ENCODE measurements at places on chromosomes 4 and X. TPM values are rescaled to one million over a fixed set of nuclear protein-coding genes. Genes with fewer than 3 reads are reported as not detected.
A peak's percentile ranks its signal among the peaks of the same experiment; 100 is the strongest.

GRCh38 chr4:144734522-144734921 lies 88.6 kb downstream of the HHIP start:
- peaks cover 4% of the 10 kb centered on the region for H3K4me1 ChIP-seq
- H3K4me3 ChIP-seq: no peak overlapping the region
- H3K36me3 ChIP-seq: no peaks in the 10 kb centered on the region
- DNase-seq: no peak
- H3K27me3 ChIP-seq: no peaks in the 10 kb centered on the region
- no peak overlapping the region for H3K27ac ChIP-seq

GRCh38 chrX:108250654-108251579 lies 159.3 kb downstream of the ATG4A start:
- no peak overlapping the region for H3K4me3 ChIP-seq
- peaks cover 18% of the 10 kb centered on the region for H3K4me1 ChIP-seq
- no peaks in the 10 kb centered on the region for H3K27me3 ChIP-seq
- no peak for DNase-seq
- H3K27ac ChIP-seq: peak overlapping the region; percentile 15

- DNase-seq: no peak
- H3K36me3 ChIP-seq: no peaks in the 10 kb centered on the region
- no peaks in the 10 kb centered on the region for H3K27me3 ChIP-seq
- no peak overlapping the region for H3K27ac ChIP-seq
Measured at GRCh38 chr4:175054980-175055379, 136.8 kb downstream of the ADAM29 start.

Gene SLC10A4
- 2.8 TPM for total RNA-seq

Gene STPG2
- 0.52 TPM for total RNA-seq

GRCh38 chrX:1591863-1592469 lies 562 bp downstream of the AKAP17A start:
- no peaks in the 10 kb centered on the region for H3K4me1 ChIP-seq
- no peak for DNase-seq
- peak overlapping the region; percentile 92 for H3K4me3 ChIP-seq
- peaks cover 4% of the 10 kb centered on the region for H3K36me3 ChIP-seq
- H3K27ac ChIP-seq: peak overlapping the region; percentile 93

Gene SHROOM3
- total RNA-seq: 32.1 TPM

DNA sequence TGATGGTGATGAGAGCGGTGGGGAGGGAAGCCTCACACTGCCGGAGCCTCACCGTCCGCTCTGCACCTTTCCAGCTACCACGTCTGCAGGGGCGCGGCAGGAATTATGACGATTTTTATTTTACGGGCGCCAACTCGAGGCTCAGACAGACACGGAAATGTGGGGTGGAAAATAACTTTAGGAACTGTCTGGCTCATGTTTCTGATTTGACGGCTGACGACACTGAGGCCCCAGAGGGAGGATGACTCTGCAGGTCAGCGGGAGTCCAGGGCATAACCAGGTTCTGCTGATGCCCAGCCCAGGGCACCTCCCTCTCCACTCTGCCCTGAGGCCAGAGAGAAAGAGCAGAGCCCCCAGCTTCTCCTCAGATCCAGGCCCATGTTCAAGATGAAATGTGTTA lies 43.9 kb downstream of the C4orf50 start:
- no peaks in the 10 kb centered on the region for H3K36me3 ChIP-seq
- H3K4me3 ChIP-seq: no peak overlapping the region
- H3K4me1 ChIP-seq: no peaks in the 10 kb centered on the region
- peaks cover 31% of the 10 kb centered on the region for H3K27me3 ChIP-seq
- DNase-seq: no peak
- H3K27ac ChIP-seq: no peak overlapping the region

Gene ARX
- total RNA-seq: 12.1 TPM

DNA sequence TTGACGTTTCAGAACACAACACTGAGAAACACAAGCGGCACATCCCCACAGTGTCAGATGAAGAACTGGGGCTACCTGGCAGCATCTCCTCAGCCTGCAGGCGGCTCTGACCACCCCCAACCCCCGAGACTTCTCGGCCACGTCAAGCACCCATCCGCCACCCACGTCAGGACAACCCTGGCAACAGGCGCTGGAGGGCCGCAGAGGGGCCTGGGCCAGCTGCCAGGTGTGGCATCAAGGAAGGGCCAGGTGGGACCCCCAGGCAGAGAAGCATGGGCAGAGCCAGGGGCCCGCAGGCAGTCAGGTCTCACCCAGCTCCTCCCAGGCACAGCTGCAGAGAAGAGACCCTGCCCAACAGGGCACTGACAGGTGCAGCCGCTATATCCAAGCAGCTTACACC lies 22.3 kb downstream of the GAK start:
- H3K36me3 ChIP-seq: no peaks in the 10 kb centered on the region
- H3K27ac ChIP-seq: no peak overlapping the region
- H3K27me3 ChIP-seq: no peaks in the 10 kb centered on the region
- no peak for DNase-seq
- no peak overlapping the region for H3K4me3 ChIP-seq
